ENCODE measurements at places on chromosomes 7 and 10.

DNA sequence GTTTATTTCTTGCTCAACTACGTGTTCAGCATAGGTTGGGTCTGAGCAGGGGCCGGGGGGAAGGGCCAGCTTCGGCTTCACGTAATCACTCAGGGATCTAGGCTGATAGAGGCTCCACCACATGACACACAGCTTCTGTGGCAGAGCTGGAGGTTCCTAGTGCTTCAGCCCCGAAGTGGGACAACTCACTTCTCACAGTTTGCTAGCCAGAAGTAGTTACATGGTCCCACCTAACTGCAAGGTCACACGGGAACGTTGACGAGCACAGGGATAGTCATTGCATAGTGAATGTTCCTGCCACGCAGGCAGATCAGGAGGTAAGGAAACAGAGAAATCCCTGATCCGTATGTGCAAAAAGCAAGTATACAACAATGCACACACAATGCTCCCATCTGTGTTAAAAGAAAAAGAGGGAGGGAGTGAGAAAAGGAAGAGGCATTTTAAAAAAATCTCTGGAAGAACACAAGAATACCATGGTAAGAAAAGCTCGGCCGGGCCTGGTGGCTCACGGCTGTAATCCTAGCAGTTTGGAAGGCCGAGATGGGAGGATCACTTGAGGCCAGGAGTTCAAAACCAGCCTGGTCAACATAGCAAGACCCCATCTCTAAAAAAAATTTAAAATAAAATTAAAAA lies 16.9 kb downstream of the SMURF1 start:
- DNase-seq = no peak

DNA sequence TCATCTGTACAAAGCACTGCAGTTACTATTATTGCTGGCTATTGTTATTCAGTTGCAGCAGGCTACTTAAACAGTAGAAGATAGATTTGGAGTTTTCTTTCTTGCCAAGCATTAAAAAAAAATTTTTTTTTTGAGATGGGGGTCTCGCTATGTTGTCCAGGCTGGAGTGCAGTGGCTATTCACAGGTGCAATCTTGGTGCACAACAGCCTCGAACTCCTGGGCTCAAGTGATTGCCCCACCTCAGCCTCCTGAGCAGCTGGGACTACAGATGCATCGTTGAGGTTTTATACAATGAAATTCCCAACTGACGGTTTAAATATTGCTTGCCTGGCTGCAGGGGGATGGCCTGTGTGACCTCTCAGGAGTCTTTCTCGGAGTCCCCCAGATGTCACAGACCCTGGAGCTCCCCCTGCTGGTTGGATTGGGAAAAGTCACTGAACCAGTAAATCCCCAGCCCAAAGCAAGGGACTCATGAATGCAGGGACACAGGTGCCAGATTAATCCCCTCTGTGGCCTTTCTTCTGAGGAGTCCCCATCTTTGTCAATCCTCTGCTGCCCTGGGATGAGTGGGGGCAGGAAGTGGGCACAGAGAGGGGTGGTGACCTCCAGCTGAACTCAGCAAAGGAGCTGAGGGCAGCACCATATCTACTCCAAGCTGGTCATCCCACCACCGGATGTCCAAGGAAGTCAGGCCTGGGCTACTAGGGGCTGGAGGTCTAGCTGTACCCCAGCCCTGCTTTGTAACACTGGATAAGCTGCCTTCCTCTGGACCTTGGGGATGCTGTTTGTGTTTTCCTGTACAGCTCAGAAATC lies 149.6 kb downstream of the C10orf105 start:
- peak; percentile 41 for DNase-seq

DNA sequence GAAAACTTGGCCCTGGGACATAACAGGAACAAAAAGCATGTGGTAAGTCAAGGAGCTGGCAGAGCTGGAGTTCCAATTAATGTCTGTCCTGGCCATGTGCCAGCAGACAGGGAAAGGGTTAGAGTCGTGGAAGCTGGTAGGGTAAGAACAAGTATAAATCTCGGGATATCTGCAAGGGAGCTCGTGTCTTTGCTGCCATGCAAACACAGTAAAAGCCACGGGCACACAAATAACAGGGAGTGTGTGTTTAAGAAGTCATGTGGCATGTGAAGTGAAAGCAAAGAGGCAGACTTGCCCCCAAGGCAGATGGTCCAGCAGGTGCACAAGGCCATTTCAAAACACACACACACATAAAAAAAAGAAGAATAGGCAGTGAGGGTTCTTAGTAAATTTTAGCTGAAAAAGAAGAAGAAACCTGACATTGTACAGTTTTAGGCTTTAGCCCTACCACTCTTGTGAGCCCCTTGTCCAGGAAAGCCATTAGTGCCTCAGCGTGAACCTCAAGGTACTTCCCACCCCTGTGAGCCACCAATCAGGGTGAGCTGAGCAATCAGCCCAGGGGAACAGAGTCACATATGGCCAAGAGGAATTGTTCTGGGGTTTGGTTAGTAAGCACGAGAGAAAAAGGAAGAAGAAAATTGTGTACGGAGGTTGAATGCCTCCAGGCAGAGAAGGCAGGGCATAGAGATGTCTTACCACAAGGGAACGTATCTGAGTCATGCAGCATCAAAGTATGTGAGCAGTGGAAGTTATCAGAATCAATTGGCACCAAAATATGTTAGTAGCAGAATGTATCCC lies 32.8 kb upstream of the ARHGAP12 start:
- no peak for DNase-seq

- DNase-seq = no peak
Measured at GRCh38 chr10:103192089-103192450, 1.0 kb downstream of the NT5C2 start.
